Mesenteric fat pad (tissue), 1 donor: ENCODE measurements at places on chromosomes 4 and X. TPM values are rescaled to one million over a fixed set of nuclear protein-coding genes. Genes with fewer than 3 reads are reported as not detected.

Gene GYPA
- total RNA-seq, result not detected

Gene HCFC1
- total RNA-seq, result 45.3 TPM

- no peak for DNase-seq
These were observed 1114.9 kb downstream of the C4orf33 start for GRCh38 chr4:130210864-130211263.

Gene SMR3B
- not detected for total RNA-seq

GRCh38 chr4:160319868-160320260 lies 1217.0 kb downstream of the RAPGEF2 start:
- no peak for DNase-seq

- DNase-seq, result no peak
These were observed 76.0 kb downstream of the INTS6L start for GRCh38 chrX:135596495-135596894.

GRCh38 chr4:163568843-163569242 lies 74.4 kb downstream of the TMA16 start:
- DNase-seq, result no peak

- no peak for DNase-seq
These were observed 338.9 kb downstream of the PTTG2 start for GRCh38 chr4:38298868-38299713.

DNA sequence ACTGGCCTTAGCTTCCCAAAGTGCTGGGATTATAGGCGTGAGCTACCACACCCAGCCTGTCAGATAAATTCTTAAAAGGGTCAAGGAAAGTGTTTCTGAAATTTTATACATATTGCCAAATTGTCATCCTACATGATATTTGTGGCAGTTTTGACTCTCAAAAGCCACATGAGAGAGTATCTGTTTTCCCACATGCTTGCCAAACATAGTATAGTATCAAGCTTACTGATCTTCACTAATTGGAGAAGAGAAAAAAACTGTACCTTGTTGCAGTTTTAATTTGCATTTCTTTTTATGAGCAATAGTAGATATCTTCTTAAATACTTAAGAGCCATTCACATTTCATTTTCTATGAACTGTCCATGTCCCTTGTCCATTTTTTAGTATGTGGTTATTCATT lies 83.6 kb downstream of the TET2 start:
- DNase-seq, result no peak

Gene CTBP1
- 147 TPM for total RNA-seq

DNA sequence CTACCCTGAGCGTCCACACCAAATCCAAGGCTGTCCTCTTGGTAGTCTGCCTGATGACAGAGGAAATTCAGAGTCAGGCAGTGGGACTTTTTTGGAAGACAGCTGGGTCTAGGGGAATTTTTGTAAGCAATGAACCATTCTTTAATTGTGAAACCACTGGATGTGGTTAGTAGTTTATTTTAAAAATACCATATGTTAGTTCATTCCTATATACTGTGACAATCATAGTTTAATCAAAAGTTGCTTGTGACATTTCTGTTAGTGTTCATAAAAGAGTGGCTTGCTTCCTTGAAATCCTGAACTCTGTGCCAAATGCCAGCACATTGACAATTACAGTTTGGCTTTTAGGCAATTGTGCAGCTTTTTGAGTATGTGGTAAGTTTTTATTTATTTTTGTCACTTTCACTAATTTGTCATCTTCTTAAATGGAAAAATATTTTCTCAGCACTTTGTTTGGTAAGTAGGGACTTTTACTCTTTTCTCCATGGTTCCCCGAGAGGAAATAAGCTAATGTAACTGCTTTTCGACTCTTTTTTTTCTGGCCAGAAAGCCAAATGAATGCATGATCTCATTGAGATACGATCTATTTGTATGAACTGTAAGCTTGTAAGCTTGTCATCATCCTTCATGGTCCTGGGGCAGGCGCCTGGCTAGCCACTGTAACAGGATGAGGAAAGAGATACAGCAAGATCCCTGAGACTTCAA lies 72.6 kb upstream of the SLC4A4 start:
- DNase-seq, result no peak

Gene SUPT20HL1
- total RNA-seq, result not detected

Gene RBMXL3
- total RNA-seq, result not detected

- DNase-seq, result no peak
These were observed 122.4 kb downstream of the RASL11B start for GRCh38 chr4:52984462-52984881.

- DNase-seq, result no peak
These were observed 313.8 kb downstream of the CAMK2D start for GRCh38 chr4:113447769-113448168.

DNA sequence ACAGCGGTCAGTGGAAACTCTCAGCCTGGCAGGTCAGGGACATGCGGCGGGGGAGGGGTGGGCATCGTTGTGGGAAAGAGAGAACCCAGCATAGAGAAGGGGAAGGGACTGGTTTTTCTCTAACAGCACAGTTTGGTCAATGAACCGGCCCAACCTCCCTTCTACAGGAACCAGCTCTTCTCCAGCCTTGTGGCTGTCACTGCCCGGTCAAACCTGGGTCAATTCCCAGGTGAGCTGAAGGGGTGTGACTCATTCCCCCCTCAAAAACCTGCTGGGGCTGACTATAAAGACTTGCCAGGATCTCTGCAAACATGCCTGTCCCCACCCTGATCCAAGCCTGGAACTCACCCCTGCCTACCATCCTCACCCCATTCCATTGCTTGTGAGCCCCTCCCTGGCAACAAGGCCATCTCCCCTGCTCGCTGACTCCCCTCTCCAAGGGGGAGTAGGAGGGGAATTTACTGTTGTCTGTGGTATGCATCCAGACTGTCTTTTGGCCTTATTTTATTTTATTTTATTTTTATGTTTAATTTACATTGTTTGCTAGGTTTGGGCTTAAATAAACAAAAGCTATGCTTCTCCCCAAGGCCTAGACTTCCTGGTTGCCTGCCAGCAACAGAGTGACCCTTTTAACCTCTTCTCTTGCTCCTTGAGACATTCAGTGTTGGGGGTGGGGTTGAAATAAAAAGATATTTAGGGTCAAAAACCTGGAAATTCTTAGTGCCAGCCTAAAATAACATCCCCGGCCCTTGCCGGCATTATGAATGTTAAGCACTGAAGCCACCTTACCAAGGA lies 49.6 kb downstream of the TSC22D3 start:
- no peak for DNase-seq

GRCh38 chr4:140704964-140705363 lies 51.2 kb downstream of the TBC1D9 start:
- no peak for DNase-seq

GRCh38 chr4:123090886-123091285 lies 168.5 kb upstream of the NUDT6 start:
- no peak for DNase-seq

GRCh38 chr4:26204911-26205370 lies 115.9 kb upstream of the RBPJ start:
- no peak for DNase-seq

DNA sequence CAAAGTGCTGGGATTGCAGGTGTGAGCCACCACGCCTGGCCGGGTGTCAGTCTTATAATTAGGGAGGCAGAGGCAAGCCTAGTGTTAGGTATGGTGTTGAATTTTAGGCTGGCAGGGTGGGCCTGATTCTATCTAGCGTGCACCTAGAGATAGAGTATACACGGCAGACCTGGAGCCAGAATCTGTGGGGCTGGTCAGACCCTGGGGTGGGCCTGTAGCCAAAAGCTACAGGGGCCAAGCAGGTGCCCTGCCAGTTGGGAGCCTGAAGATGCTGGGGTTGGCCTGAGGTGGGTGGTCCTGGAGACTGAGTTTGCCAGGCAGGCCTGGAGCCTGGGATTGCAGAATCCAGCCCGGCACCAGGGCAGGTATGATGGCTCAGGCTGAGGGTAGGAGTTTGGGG lies 1580.3 kb downstream of the ARAP2 start:
- DNase-seq, result no peak

Gene MAGEA12
- not detected for total RNA-seq

Gene PCDH11X
- not detected for total RNA-seq

DNA sequence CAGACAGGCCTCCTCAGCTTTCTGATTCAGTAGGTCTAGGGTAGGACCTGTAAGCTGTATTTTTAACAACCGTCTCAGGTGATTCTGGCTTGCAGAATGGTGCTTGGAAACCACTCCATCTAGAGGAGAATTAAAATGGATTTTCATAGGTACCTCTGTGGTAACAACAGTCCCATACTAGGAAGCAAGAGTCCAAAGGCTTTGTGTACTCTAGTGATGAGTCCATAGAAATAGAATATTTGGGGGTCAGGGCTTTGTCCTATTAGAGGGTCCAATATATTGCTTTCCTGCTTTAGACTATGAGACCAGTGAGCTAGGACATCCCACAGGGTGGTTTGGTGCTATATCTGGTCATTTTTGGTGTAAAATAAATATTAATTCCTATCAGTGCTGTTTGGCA lies 242.0 kb downstream of the SCFD2 start:
- DNase-seq, result no peak

Gene LRP2BP
- 0.64 TPM for total RNA-seq

DNA sequence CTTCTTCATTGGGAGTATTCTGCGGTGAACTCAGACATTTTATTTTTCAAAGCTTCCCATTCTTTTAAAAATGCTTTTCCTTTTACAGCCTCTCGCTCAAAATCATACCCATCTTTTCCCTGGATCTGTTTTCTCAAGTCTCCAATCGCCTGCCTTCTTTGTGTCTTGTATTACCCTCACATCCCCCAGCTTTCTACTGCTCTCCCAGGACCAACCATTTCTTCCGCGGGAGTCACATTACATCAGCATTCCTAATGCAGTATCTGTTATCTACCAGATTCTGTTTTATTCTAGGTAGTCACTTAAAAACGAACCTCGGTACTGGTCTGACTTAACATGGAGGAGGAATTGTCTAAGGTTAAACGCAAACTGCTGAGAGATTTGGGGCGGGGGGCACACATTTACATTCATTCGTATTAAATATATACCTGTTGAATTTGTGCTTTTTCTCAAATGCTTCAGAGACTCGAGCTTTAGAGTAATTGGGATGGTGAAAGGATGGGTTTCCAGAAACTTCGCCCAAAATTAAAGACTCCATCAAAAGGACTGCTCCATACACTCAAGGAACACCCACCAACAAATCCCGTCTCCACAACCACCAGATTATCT lies 493 bp upstream of the UCHL1 start:
- DNase-seq, result no peak

DNA sequence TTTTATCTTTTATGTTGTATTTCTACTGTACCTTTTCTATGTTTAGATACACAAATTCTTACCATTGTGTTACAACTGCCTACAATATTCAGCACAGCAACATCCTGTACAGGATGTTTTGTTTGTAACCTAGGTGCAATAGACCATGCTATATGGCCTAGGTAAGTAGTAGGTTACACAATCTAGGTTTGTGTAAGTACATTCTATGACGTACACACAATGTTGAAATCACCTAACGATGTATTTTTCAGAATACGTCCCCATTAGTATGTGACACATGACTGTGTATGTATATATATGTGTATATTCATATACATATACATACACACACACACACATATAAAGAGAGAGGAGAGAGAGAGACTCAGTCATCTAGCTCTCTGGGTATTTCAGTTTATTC lies 103.5 kb downstream of the CLNK start:
- no peak for DNase-seq

- DNase-seq, result no peak
These were observed 641.9 kb downstream of the NLGN4X start for GRCh38 chrX:5586726-5587125.

Gene HHIP
- 0.06 TPM for total RNA-seq

- no peak for DNase-seq
These were observed 276.0 kb downstream of the C4orf33 start for GRCh38 chr4:129371926-129372325.

Gene SULT1E1
- total RNA-seq, result not detected

Gene MGAT4D
- not detected for total RNA-seq
